ENCODE measurements at places on chromosomes 6 and 20. TPM values are rescaled to one million over a fixed set of nuclear protein-coding genes. Genes with fewer than 3 reads are reported as not detected.

- no peaks in the 10 kb centered on the region for H3K27me3 ChIP-seq
- H3K27ac ChIP-seq = no peak overlapping the region
- no peak overlapping the region for H3K4me3 ChIP-seq
- no peaks in the 10 kb centered on the region for H3K4me1 ChIP-seq
- no peaks in the 10 kb centered on the region for H3K36me3 ChIP-seq
Measured at GRCh38 chr6:89190741-89191140, 26.4 kb downstream of the GABRR1 start.

DNA sequence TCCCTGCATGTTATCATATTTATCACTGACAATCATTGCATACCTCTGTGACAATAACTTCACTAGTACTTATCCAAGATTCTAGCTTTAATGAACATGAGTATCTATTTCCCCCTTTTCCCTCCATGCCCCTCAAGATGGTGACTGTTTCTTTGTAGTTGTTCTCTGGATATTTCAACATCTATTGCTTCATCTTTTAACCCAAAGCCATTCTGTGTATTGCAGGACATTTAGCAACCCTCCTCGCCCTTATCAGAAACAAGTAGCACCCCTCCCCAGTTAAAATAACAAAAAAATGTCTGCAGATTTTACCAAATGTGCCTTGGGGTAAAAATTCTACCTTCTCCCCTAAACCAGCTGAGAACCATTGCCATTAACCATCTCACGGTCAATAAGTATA lies 979.8 kb upstream of the MANEA start:
- no peak for DNase-seq
- no peak overlapping the region for H3K4me3 ChIP-seq
- H3K27ac ChIP-seq = no peak overlapping the region
- H3K4me1 ChIP-seq = no peaks in the 10 kb centered on the region
- H3K27me3 ChIP-seq = no peaks in the 10 kb centered on the region
- no peaks in the 10 kb centered on the region for H3K36me3 ChIP-seq

The CST5 gene
- total RNA-seq = not detected

The KCNK16 gene
- not detected for total RNA-seq

GRCh38 chr6:157226761-157227160 lies 96.6 kb downstream of the TMEM242 start:
- peaks cover under 1% of the 10 kb centered on the region for H3K4me1 ChIP-seq
- no peaks in the 10 kb centered on the region for H3K27me3 ChIP-seq
- H3K36me3 ChIP-seq = no peaks in the 10 kb centered on the region
- no peak overlapping the region for H3K4me3 ChIP-seq

DNA sequence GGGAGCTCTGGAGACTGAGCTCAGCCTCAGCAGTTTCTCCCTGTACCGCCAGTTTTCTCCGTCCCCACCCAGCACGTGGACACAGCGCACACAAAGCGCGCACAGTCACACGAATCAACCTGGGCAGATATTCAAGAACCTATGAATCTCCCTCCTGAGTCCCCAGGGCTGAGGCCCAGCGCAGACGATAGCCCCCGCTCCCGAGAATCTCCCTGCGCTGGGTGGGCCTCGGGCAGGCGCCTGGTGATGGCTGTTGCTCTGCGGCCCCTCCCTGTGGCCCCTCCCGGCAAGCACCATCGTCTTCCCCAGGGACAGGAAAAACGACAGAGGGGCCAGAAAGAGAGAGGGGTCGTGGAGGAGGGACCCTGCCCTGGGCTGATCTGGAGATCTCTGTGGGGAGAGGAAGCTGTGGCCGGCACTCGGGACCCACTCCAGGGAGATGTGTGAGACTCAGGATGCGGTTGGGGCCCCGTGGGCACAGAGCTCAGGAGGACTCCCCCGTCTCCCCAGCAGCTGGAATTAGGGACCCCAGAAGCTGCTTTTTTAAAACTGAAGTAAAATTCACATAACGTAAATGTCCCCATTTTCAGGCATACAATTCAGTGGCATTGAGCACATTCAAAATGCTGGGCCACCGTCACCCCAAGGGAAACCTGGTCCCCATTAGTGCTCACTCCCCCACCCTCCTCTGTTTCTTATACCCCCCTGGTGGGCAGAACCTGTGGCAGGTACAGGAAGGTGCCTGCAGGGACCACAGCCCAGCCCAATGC lies 330.8 kb downstream of the TAF4 start:
- no peaks in the 10 kb centered on the region for H3K4me1 ChIP-seq
- no peak overlapping the region for H3K4me3 ChIP-seq
- H3K27me3 ChIP-seq = peaks cover 8% of the 10 kb centered on the region
- H3K36me3 ChIP-seq = no peaks in the 10 kb centered on the region

The ID4 gene
- 63.6 TPM for total RNA-seq

- H3K27me3 ChIP-seq = no peaks in the 10 kb centered on the region
- no peak overlapping the region for H3K4me3 ChIP-seq
- H3K4me1 ChIP-seq = no peaks in the 10 kb centered on the region
- no peak overlapping the region for H3K27ac ChIP-seq
Measured at GRCh38 chr6:64050590-64050989, 415.0 kb downstream of the PHF3 start.

The FRK gene
- total RNA-seq = 3.2 TPM

The MUCL3 gene
- total RNA-seq = not detected

DNA sequence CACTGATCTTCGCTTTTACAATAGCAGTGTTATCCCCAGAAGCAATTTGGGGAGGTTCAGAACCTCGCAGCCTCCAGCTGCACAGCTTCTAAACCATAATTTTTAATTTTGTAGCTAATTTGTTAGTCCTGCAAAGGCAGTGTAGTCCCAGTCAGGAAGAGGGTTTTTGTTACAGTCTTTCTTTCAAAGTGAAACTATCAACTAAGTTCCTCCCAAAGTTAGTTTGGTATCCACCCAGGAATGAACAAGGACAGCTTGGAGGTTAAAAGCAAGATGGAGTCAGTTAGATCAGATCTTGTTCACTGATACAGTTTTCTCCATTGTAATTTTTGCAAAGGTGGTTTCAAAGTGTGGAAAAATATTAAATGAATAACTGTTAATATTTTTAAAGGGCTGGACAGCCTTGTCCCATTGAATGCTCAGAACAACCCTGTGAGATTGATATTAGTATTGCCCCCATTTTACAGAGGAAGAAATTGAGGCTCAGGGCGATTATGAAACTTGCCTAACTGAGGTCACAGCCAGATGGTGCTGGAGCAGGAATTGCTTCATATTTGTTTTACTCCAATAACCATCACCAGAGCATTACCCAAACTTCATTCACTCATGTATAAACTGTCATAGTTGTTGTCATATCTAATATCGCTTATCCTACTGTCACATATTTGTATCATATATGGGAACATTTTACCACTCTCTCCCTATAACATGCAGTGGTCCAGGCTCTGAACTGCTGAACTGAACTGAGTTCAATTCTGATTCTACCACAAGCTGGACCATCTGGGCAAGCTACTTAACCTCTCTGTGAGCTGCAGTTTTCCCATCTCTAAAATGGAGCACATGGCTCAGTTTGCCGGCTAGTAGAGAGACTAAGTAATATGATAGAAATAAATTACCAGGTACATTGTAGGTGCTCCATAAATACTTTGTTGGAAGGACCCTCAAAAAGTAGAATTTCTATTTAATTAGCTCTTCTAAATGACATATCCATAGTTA lies 213.8 kb downstream of the BCAS1 start:
- H3K4me1 ChIP-seq = peaks cover 7% of the 10 kb centered on the region
- H3K4me3 ChIP-seq = no peak overlapping the region
- no peaks in the 10 kb centered on the region for H3K36me3 ChIP-seq
- H3K27me3 ChIP-seq = no peaks in the 10 kb centered on the region
- no peak overlapping the region for H3K27ac ChIP-seq

DNA sequence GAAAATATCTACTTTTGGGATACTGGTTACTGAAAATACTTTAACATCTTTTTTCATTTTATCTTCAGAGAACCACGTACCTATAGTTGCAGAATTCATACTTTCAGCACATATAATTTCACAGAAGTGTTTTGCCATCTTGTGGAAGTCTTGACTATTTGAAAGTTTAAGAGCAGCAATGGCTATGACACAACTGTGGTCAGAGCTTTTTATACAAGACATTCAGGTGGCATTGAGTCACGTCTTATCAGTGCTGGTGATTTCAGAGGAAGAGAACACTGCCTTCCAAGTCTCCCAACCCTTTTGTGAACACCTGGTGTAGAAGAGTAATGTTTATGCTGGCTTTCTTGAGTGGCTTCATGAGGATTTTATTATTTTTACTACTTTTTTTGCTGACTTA lies 171.6 kb downstream of the ARID1B start:
- no peaks in the 10 kb centered on the region for H3K27me3 ChIP-seq
- no peaks in the 10 kb centered on the region for H3K36me3 ChIP-seq
- H3K27ac ChIP-seq = no peak overlapping the region

- H3K27me3 ChIP-seq = no peaks in the 10 kb centered on the region
- no peaks in the 10 kb centered on the region for H3K36me3 ChIP-seq
- no peak overlapping the region for H3K4me3 ChIP-seq
- no peaks in the 10 kb centered on the region for H3K4me1 ChIP-seq
Measured at GRCh38 chr6:111971866-111972532, 81.9 kb upstream of the CCN6 start.

DNA sequence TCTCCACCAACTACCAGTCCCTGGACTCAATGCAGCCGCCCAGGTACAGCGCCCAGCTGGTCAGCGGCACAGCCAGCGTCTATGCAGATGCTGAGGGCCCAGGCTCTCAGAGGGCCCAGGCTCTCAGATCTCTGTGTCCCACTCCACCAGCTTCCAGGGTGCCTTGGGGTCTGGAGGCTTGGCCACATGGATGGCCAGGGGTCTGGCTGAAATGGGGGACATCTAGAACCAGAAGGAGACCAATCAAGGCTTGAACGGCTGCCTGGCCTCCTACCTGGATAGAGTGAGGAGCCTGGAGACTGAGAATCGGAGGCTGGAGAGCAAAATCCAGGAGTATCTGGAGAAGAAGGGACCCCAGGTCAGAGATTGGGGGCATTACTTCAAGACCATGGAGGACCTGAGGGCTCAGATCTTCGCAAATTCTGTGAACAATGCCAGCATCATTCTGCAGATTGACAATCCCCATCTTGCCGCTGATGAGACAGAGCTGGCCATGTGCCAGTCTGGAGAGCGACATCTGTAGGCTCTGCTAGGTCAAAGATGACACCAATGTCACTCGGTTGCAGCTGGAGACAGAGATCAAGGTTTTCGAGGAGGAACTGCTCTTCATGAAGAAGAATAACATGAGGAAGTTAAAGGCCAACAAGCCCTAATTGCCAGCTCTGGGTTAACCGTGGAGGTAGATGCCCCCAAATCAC lies 44.1 kb upstream of the GRM4 start:
- no peaks in the 10 kb centered on the region for H3K36me3 ChIP-seq
- no peaks in the 10 kb centered on the region for H3K4me1 ChIP-seq
- H3K27ac ChIP-seq = no peak overlapping the region
- no peaks in the 10 kb centered on the region for H3K27me3 ChIP-seq
- no peak overlapping the region for H3K4me3 ChIP-seq

- H3K36me3 ChIP-seq = no peaks in the 10 kb centered on the region
- H3K4me3 ChIP-seq = no peak overlapping the region
Measured at GRCh38 chr6:166109608-166110007, 58.0 kb downstream of the TBXT start.

DNA sequence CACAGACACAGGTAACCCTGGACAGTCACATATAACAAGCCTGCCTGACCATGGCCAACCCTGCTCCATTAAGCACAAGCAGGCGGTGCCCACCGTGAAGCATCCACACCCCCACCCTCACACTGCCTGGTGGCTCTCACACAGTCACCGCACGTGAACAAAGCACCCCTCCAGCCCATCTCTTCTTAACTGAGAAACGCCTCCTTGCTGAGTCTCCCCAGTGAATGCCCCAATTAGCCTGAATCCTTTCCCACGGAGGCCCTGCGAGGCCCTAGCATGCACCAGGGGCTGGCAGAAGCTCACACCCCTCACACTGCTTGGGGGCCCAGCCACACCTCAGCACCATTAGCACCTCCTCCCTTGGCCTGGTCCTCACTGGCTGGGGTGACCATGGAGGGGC lies 72.3 kb downstream of the GRM4 start:
- no peaks in the 10 kb centered on the region for H3K36me3 ChIP-seq
- no peaks in the 10 kb centered on the region for H3K4me1 ChIP-seq
- H3K4me3 ChIP-seq = no peak overlapping the region
- no peak overlapping the region for H3K27ac ChIP-seq

DNA sequence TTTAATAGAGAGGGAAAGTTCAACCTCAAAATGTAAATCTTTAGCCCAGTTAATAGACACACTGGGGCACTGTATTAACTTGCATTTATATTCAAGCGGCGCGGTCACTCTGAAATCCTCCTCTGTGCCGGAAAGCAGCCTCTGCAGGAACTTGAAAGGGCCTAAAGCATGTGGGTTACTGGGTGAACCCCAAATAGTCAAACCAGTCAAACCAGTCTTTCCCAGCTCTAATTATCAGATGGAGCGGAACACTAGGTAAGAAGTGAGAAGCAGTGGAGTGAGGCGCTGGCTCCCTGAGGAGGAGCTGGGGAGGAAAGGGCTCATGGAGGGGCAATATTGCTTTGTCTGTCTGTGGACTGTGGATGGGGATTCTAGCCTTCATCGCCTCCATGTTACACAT lies 531.3 kb downstream of the QKI start:
- H3K36me3 ChIP-seq = no peaks in the 10 kb centered on the region
- no peaks in the 10 kb centered on the region for H3K27me3 ChIP-seq
- H3K27ac ChIP-seq = no peak overlapping the region
- no peaks in the 10 kb centered on the region for H3K4me1 ChIP-seq
- DNase-seq = peak; percentile 61

GRCh38 chr6:49457771-49458170 lies 5.3 kb downstream of the MMUT start:
- H3K36me3 ChIP-seq = no peaks in the 10 kb centered on the region
- H3K4me1 ChIP-seq = no peaks in the 10 kb centered on the region
- no peak overlapping the region for H3K27ac ChIP-seq
- no peaks in the 10 kb centered on the region for H3K27me3 ChIP-seq

Measured in prostate gland (tissue), 2 donors.